Activated T-helper 1 cell treated with anti-CD3 and anti-CD28 coated beads, Interleukin-2, amount 50 U/mL, for 16 hours (primary cell): ENCODE measurements at places on chromosomes 4 and X.

DNA sequence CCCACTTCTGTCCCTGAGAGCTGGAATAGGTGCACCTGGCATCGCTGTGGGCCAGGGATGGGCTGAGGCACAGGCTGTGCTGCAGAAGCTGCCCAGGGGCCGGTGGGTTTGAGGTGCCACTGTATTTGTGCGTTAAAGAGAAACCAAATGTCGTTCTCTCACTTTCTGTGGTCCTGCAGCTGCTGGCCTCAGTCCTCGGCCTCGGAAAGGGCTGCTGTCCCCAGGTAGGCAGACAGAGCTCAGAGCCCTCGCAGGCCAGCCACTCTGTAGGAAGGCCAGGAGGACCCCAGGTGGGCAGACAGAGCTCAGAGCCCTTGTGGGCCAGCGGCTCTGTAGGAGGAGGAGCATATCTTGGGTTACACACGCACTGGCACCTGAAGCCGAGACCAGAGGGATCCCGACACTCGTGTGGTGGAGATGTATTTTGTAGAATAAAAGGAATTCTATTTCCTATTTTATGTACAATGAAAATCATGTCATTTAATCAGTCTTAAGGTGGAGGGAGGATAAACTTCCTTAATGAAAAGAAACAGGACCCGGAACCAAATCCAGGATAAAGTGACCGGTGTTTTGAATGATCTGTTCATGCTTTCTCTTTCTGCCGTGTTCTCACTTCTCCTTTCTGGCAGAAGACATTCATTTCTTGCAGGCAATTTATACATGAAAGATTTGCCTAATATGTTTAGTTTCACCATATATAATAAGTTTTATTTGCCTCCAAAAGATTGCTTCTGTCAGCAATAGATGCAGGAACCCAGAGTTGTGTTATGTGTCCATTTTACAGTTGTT, 54.4 kb upstream of the HGFAC start:
- DNase-seq = no peak

DNA sequence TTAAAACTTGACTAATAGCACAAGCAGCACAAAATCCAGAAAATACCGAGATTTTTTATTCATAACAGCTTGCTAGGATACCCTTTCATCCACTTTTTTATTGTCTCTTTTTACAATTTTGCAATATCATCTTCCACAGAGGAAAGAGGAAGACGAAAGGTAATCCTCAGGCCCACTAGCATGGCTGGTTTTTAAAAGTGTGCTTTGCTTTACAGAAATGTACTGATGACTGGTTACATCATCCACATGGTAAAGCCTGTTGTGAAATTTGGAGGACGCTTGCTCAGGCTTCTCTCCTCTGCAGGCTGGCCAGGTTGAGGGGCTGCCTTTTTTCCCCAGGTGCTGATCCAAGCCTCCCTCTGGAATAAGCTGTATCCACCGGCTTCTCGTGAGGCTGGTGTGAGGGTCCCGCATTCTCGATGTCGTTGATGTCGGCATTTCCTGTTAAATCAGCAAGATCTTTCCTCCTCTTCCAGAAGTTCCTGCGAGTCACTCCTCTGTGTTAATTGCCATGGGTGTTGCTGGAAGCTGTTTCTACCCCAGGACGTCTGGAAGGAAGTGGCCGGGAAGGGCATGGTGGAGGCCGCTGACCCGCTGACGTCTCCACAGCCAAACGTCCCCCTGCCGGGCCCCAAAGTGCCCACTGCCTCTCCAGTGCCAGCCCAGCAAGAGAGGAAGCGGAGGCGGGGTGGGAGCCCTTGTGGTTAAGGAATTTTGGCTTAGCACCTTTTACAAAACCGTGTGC, 5.8 kb upstream of the DGKQ start:
- no peak for DNase-seq

DNA sequence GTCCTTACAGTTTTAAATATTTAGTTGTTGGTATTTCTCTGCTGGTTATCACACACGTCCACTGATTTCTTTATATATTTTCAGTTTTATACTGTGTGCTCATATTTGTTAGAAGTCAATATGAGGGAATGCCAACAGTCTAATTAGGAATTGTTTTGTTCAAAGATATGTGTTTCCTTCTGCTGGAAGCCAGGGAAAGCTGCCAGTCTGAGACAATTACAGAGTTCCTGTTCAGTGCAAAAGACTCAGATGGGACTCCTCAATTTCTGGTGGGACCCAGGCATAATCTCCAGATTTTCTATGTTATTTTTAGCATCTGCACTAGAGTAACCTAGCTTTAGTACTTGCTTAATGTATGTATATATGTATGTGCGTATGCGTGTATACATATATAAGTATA, 486.0 kb downstream of the GRID2 start:
- no peak for DNase-seq

GRCh38 chrX:17082831-17083230, 136.4 kb downstream of the REPS2 start:
- DNase-seq = no peak

GRCh38 chr4:153663667-153664066, 20.4 kb upstream of the TLR2 start:
- DNase-seq = no peak

DNA sequence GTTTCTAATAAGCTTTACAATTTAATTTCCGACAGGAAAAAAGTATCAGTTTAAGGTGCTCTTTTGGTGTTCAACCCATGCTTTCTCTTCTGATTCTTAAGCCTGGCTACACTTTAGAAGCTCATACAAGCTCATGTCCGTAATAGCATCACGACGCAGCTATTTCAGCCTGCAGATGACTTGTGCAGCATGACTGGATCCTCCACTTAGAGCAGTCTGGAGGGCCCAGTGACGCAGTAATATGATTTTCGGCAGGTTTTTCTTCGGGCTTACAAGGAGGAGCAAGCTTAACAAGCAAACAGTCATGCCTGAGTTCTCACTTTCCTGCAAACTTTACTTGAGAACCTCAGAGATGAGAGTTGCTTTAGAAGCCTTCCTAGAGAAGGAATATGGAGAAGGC, 85.3 kb upstream of the MAML3 start:
- DNase-seq = no peak

DNA sequence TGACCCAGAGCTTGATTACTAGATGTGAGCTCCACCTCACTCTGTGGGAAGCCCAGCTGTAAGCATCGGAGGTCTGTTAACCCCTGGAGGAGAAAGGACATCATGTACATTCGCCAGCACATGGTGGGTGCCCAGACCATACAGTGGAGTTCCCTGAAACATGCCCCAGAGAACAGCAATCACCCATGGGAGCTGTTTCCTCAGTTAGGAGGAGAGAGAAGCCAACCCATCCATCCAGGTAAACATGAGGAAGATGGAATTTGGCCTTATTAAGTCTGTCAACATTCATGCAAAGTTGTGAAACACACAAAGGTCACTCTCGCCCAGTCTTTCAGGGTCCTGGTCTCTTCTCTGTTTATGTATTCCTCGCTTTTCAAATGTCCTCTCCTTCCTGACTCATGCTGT, 354.7 kb downstream of the ANK2 start:
- no peak for DNase-seq

GRCh38 chr4:1356181-1356998, 9.4 kb downstream of the UVSSA start:
- no peak for DNase-seq

- DNase-seq = no peak
Observed at GRCh38 chr4:99821918-99822503, 5.4 kb downstream of the DAPP1 start.

DNA sequence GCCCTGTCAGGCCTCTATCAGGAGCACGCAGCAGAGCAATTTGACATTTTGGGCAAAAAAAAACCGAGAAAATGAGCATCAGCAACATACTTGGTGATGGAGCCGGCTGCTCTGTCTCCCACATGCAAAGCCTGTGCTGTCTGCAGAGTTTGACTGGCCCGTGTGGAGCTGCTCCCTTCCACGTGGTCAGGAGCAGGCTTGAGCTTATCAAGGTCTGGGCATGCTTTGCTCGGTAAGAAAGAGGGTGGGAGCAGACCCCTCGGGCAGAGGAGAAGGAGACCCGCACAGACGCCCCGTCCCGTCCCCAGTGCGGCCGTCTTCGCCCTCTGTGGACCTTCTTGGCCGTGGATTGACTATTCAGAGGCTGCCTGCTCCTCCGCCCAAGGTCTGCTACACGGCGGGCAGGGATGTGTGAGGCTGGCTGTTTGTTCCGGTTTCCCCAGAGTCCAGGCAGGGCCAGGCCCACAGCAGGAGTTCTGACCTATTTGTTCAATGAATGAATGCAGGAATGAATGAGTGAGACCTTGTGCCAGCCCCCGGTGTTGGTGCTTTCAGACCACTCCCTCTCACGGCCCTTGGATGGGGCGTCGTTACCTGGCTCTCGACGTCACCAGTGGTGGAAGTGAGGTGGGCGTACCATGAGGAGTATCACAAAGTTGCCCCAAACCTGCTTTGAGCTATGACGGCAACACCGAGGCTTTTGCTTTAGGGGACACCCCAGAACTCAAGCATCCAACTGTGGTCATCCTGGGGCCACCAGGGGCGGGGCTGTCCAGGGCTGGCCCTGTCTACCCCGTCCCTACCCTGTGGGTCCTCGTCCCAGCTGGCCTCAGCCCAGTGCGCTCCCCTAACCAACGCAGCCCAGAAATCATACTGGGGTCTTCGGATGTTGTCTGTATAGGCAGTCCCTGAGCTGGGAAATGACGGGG, 54.7 kb upstream of the ADRA2C start:
- no peak for DNase-seq
